H1 (cell line): ENCODE measurements at places on chromosomes 11 and 22. TPM values are rescaled to one million over a fixed set of nuclear protein-coding genes. Genes with fewer than 3 reads are reported as not detected.

DNA sequence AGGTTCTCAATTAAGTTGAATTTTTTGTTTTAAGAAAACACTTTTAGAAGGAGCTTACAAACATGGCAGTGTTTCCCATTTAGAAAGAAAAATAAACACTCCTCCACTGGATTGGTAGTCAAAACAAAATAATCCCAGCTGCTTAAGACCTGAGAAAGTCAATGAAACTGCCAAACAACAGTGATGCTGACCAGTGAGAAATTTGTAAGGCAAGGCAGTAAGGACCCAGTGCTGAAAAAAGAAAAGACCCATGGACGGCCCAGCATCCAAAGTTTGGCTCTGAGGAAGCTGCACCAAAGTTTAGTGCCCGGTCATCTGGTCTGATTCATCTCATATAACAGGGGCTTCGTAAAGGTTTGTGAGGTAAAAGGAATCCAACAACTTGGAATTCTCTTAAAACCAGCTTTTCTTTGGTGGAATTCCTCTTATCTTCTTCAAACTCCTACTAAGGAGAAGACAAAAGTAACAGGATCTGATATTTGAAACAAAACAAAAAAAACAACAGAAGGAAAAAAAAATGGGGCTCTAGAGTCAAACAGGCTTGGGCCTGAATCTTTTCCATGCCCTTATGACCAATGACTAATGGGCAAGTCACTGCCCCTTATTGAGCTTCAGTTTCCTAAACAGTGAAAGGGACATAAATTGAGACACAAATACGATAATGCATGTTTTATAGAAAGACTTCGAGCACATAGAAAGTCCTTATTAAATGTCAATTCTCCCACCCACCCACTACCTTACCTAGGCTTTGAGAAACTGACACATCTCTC is 383.0 kb upstream of the NARS2 start:
- no peak overlapping the region for H3K4me3 ChIP-seq
- H3K4me1 ChIP-seq, result peaks cover 3% of the 10 kb centered on the region; the same call in 1 of the 2 replicates
- H3K27ac ChIP-seq, result no peak overlapping the region

- no peak overlapping the region for H3K27ac ChIP-seq
- no peaks in the 10 kb centered on the region for H3K4me1 ChIP-seq
- H3K36me3 ChIP-seq, result no peaks in the 10 kb centered on the region
- no peak for DNase-seq
- no peak overlapping the region for H3K4me3 ChIP-seq
- no peaks in the 10 kb centered on the region for H3K27me3 ChIP-seq
Measured at GRCh38 chr22:42473484-42474193, 41.4 kb upstream of the NFAM1 start.

The NXPE4 gene
- not detected in 2 replicates for polyA plus RNA-seq

DNA sequence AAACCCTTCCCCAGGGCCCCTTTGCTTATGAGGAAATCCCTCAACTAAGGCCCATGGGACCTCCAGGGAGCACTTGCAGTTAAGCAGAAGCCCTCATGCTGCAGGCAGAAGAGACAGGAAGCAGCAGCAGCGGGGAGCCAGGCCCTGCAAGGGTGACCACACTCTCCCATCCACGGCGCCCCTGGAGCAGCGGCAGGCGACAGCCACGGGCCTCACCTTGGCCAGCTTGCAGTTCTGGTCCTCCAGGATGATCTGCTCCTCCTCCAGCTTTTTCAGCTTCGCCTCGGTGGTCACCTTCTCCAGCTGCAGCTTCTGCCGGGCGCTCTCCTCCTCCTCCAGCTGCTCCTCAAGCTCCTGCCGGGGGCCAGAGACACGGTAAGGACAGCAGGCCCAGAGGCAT is 47.0 kb downstream of the APOL1 start:
- no peak overlapping the region for H3K27ac ChIP-seq
- H3K4me3 ChIP-seq, result no peak overlapping the region
- H3K4me1 ChIP-seq, result no peaks in the 10 kb centered on the region
- no peaks in the 10 kb centered on the region for H3K27me3 ChIP-seq
- peaks cover 88% of the 10 kb centered on the region for H3K36me3 ChIP-seq

DNA sequence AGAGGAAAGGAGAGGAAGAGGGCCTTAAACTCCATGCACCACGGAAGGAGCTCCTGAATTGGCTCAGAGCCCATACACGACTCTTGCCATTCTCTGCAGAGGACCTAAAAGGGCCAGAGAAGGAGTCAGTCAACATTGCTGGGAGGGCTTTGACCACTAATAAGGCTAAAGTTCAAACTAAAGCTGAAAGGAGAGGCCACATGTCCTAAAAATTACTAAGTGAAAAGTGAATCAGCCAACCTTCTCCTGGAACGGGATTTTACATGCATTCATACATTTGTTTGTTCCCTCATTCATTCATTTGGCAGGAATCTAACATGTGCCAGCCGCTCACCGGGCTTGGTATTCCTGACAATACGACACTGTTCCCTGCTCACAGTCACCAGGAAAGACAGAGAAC is 10.5 kb downstream of the CLMP start:
- no peak overlapping the region for H3K27ac ChIP-seq
- H3K36me3 ChIP-seq, result no peaks in the 10 kb centered on the region
- no peak overlapping the region for H3K4me3 ChIP-seq
- H3K27me3 ChIP-seq, result no peaks in the 10 kb centered on the region

The TRPM5 gene
- polyA plus RNA-seq, result 0.02 and 0.05 TPM in 2 replicates

GRCh38 chr11:122167100-122167499 is 51.1 kb upstream of the BLID start:
- H3K4me1 ChIP-seq, result no peaks in the 10 kb centered on the region
- DNase-seq, result no peak
- no peak overlapping the region for H3K4me3 ChIP-seq
- H3K36me3 ChIP-seq, result no peaks in the 10 kb centered on the region
- no peaks in the 10 kb centered on the region for H3K27me3 ChIP-seq
- H3K27ac ChIP-seq, result no peak overlapping the region

The MS4A6A gene
- not detected in 2 replicates for polyA plus RNA-seq

GRCh38 chr11:19560156-19560555 is 152.5 kb upstream of the NAV2 start:
- H3K27me3 ChIP-seq, result no peaks in the 10 kb centered on the region; the same call in 1 of the 2 replicates
- no peak overlapping the region for H3K27ac ChIP-seq
- no peaks in the 10 kb centered on the region for H3K36me3 ChIP-seq
- H3K4me3 ChIP-seq, result no peak overlapping the region
- no peak for DNase-seq
- H3K4me1 ChIP-seq, result 0 out of 2 replicates have a peak, but pooled peaks cover 1% of the 10 kb centered on the region

DNA sequence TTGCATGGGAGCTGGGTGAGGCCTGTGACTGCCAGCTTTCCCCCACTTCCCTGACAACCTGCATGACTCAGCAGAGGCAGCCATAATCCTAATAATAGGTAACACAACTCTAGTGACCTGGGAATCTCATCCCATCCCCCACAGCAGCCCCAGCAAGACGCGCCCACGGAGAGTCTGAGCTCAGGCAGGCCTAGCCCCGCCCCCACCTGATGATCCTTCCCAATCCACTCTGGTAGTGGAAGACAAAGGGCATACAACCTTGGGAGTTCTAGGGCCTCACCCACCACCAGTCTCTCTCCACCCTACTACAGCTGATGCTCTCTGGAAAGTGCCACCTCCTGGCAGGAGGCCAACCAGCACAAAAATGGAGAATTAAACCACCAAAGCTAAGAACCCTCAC is 60.3 kb downstream of the CWF19L2 start:
- H3K4me1 ChIP-seq, result peaks cover 8% of the 10 kb centered on the region
- H3K27ac ChIP-seq, result peak overlapping the region; percentile 72; the same call in 1 of the 2 replicates
- no peak for DNase-seq
- H3K36me3 ChIP-seq, result no peaks in the 10 kb centered on the region
- no peaks in the 10 kb centered on the region for H3K27me3 ChIP-seq

DNA sequence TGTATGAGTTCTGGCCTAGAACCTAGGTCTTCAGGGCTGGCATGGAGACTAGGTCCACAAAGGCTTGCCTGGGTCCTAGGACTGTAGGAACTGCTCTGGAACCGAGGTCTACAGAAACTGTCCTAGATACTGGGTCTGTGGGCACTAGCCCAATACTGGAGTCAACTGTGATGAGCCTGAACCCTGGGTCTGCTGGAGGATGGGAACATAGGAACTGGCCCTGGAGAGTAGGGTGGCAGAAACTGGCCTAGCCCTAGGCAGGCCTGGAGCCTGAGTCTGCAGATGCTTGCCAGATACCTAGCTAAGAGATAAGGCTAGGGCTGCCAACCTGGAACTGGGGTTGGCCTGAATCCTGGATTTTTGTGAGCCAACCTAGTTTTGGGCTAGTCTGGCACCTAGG is 19.2 kb upstream of the GLYATL2 start:
- H3K36me3 ChIP-seq, result no peaks in the 10 kb centered on the region
- H3K4me1 ChIP-seq, result no peaks in the 10 kb centered on the region
- no peak for DNase-seq
- H3K4me3 ChIP-seq, result no peak overlapping the region
- H3K27me3 ChIP-seq, result no peaks in the 10 kb centered on the region
